ENCODE measurements at places on chromosomes 13 and 19. TPM values are rescaled to one million over a fixed set of nuclear protein-coding genes. Genes with fewer than 3 reads are reported as not detected.

The DCT gene
- total RNA-seq, result not detected

The OR7D2 gene
- total RNA-seq, result not detected

The SSBP4 gene
- 56.0 TPM for total RNA-seq

The FXYD1 gene
- total RNA-seq, result not detected

The NLRP11 gene
- not detected for total RNA-seq

The MARK4 gene
- 8.1 TPM for total RNA-seq

The LENG8 gene
- 54.1 TPM for total RNA-seq

The PGLYRP2 gene
- total RNA-seq, result not detected

The SHISA7 gene
- not detected for total RNA-seq

The MBD3L2 gene
- total RNA-seq, result not detected

The ICAM5 gene
- total RNA-seq, result 0.16 TPM

The NLRP7 gene
- total RNA-seq, result not detected

The COX7A1 gene
- 27.5 TPM for total RNA-seq

The WDR88 gene
- not detected for total RNA-seq

The PROZ gene
- not detected for total RNA-seq

The PPM1N gene
- 0.63 TPM for total RNA-seq

The IGFL3 gene
- total RNA-seq, result not detected

The COL4A2 gene
- 3,915 TPM for total RNA-seq

The SYNE4 gene
- total RNA-seq, result not detected

The C19orf47 gene
- 5.2 TPM for total RNA-seq

The TNPO2 gene
- 53.7 TPM for total RNA-seq

The COG3 gene
- 35.0 TPM for total RNA-seq

The RXFP2 gene
- total RNA-seq, result not detected

The N4BP2L1 gene
- total RNA-seq, result 8.3 TPM

The BBC3 gene
- 22.2 TPM for total RNA-seq

The CIC gene
- 16.2 TPM for total RNA-seq

The RASL11A gene
- 1.3 TPM for total RNA-seq

The MAST1 gene
- 0.16 TPM for total RNA-seq

The RNF225 gene
- total RNA-seq, result not detected

The KLF1 gene
- total RNA-seq, result 0.06 TPM

The TNFSF13B gene
- 0.94 TPM for total RNA-seq

The LHFPL6 gene
- total RNA-seq, result 19.4 TPM

The ZNF91 gene
- total RNA-seq, result 6.3 TPM

The SULT2B1 gene
- total RNA-seq, result not detected

The LYL1 gene
- total RNA-seq, result 32.2 TPM

The FXYD3 gene
- total RNA-seq, result not detected

The ZSWIM9 gene
- 3.7 TPM for total RNA-seq

The NUMBL gene
- total RNA-seq, result 23.8 TPM

The CDC16 gene
- total RNA-seq, result 28.8 TPM

The ALG5 gene
- total RNA-seq, result 28.3 TPM

The SIGLECL1 gene
- not detected for total RNA-seq

The LGALS4 gene
- not detected for total RNA-seq

The PLPPR3 gene
- 0.16 TPM for total RNA-seq

The MADCAM1 gene
- not detected for total RNA-seq

The NDUFS7 gene
- total RNA-seq, result 60.6 TPM

The SPC24 gene
- total RNA-seq, result 45.8 TPM

The STARD13 gene
- 46.4 TPM for total RNA-seq

Data from bladder microvascular endothelial cell (primary cell).